Endothelial cell (in vitro differentiated cells): ENCODE measurements at places on chromosomes 16 and 17. TPM values are rescaled to one million over a fixed set of nuclear protein-coding genes. Genes with fewer than 3 reads are reported as not detected.

CES5A gene
- not detected for total RNA-seq

HSPB9 gene
- total RNA-seq = not detected

HLF gene
- not detected for total RNA-seq

MPV17L gene
- total RNA-seq = 0.26 TPM

ALOXE3 gene
- total RNA-seq = not detected

OTOP3 gene
- total RNA-seq = not detected

EVPL gene
- total RNA-seq = not detected

GAST gene
- not detected for total RNA-seq

KIF2B gene
- not detected for total RNA-seq

ZMYND15 gene
- total RNA-seq = not detected

DNA sequence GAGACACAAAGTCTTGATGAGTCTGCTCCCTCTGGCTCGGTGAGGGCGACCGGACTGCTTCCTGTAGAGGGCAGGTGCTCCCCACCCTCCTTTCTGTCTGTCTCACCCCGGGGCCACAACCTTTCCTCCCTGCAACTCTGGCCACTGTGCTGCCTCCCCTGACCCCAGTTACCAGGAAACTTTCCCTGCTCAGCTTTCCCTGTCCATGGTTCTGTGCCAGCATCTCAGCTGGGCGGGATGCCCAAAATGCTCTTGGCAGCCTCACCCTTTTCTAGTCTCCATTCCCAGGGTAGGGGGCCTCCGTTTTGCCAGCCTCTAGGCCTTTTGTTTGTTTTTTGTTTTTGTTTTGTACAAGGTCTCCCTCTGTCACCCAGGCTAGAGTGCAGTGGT lies 1.4 kb downstream of the PLD2 start:
- peaks cover 11% of the 10 kb centered on the region for H3K4me1 ChIP-seq
- peaks cover 12% of the 10 kb centered on the region for H3K27me3 ChIP-seq
- no peak overlapping the region for H3K27ac ChIP-seq
- DNase-seq = no peak
- H3K36me3 ChIP-seq = peaks cover 22% of the 10 kb centered on the region

- peaks cover 5% of the 10 kb centered on the region for H3K27me3 ChIP-seq
- no peak for DNase-seq
- H3K36me3 ChIP-seq = no peaks in the 10 kb centered on the region
- no peak overlapping the region for H3K4me3 ChIP-seq
- H3K4me1 ChIP-seq = peaks cover 3% of the 10 kb centered on the region
Measured at GRCh38 chr17:82215095-82215971, 2.7 kb upstream of the CCDC57 start.

DNA sequence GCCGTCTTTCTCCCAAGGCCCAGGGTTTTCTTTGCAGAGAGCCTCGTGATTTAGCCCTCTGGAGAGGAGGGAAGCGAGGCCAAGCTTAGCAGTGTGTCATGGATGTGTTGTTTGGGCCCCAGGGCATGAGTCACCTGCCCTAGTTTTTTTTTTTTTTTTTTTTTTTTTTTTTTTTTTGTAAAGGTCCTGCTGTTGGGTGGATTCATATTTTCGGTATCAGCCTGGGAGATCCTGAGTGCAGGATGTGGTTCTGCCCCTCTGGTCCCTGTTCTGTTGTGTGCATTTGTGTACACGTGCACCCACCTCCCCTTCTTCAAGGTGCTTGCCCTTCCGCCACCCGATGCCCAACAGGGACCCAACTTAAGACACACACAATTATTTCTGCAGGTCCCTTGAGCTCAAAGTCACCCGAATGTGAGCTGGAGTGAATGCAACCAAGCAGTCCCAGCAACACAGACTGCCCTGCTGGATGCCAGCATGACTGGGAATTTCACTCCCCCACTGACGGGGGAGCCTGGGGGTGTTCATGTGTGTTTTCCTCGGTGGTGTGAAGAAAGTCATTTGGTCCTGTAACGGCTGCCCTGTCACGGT lies 265.8 kb upstream of the TNRC6C start:
- H3K27ac ChIP-seq = no peak overlapping the region
- no peak overlapping the region for H3K4me3 ChIP-seq
- peaks cover 4% of the 10 kb centered on the region for H3K4me1 ChIP-seq
- peaks cover 20% of the 10 kb centered on the region for H3K27me3 ChIP-seq

DNA sequence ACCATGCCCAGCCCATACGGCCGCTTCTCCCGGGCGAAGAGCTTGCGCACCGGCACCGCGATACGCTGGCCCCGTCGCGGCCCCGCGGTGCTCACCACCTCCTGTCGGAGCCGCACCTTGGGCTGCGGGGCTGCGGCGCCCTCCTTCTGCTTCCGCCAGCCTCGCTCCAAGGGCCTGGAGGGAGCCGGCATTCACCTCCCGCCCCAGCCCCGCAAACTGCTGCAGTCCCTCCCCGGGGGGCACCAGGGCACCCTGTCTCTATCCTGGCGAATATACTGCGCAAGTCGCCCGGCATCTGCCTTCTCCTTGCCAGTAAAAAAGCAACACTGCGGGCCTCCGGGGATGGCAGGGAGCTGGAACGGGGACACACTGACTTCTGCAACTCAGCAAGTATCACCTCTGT lies 8.3 kb downstream of the SNRNP25 start:
- no peak overlapping the region for H3K4me3 ChIP-seq
- no peaks in the 10 kb centered on the region for H3K4me1 ChIP-seq
- peaks cover 39% of the 10 kb centered on the region for H3K36me3 ChIP-seq
- no peak for DNase-seq
- peaks cover 16% of the 10 kb centered on the region for H3K27me3 ChIP-seq
- H3K27ac ChIP-seq = no peak overlapping the region

DNA sequence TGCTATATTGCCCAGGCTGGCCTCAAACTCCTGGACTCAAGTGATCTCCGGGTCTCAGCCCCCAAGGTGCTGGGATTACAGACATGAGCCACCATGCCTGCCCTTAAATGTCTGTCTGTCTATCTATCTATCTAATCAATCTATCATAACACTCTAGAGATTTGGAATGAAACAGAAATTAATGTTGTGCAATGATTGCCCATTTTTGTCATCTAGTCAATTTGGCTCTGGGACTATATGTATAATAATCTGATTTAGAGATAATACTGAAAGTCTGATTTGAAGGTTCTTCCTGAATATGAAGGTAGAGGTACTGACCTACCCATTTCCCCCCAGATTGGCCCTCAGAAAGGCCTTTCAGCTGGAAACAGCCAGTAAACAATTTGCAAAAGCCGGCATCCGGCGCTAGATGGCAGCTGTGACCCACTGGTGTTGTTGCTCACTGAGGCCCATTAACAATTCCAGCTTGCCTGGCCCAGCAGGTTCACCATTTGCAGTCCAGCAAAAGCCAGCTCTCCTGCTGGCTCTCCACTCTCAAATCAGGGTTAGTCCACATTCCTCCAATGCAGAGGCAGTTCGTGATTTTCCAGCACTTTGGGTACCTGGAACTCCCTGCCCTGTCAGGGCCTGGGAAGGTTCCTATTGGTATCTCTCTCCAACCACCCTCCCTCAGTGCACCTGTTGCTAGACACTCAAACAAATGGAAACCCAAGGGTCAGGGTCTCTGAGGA lies 22.9 kb upstream of the C16orf87 start:
- H3K4me3 ChIP-seq = no peak overlapping the region
- H3K27me3 ChIP-seq = peaks cover 1% of the 10 kb centered on the region
- H3K27ac ChIP-seq = no peak overlapping the region
- no peaks in the 10 kb centered on the region for H3K4me1 ChIP-seq
- DNase-seq = peak; percentile 78

DNA sequence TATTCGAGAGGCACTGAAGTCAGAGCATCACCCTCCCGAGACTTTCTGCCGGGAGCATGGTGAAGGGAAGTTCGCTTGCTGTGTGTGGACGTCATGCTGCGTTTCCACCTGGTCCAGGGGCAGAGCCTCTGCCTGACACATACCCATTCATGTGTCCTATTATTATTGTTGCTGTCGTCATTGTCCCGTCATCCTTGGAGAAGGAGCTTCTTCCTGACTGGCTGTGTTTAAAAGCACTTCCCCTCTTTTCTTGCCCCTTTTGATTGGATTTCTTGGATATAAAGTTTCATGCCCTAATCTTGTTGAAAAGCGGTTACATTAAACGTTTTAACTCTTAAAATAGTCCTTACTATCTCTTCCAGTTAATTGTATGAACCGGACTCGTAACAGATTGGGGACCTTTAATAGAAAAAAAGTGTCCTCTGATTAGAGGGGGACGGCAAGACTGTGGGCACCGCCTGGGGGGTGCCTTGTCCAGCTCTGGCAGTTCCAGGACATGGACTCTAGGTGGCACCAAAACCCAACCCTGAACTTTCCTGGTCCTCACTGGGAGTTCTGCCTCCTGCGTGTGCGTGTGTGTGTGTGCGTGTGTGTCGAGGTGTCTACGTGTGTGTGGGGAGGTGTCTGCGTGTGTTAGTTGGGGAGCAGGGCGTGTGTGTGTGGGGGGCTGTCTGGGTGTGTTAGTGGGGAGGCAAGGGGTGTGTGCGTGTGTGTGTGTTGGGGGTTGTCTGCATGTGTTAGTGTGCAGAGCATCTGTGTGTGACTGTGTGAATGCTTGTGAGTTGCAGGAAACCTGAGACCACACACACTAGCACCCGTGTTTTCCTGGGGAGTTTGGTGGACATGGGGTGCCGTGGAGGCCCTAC lies 133.3 kb upstream of the CIBAR2 start:
- peaks cover 3% of the 10 kb centered on the region for H3K36me3 ChIP-seq
- peak overlapping the region; percentile 7 for H3K27ac ChIP-seq
- H3K4me1 ChIP-seq = peaks cover 6% of the 10 kb centered on the region

- peaks cover 7% of the 10 kb centered on the region for H3K27me3 ChIP-seq
- DNase-seq = peak; percentile 67
- peaks cover 3% of the 10 kb centered on the region for H3K36me3 ChIP-seq
Measured at GRCh38 chr16:57091975-57092785, at the start of gene CPNE2. TSS of gene CPNE2 (plus strand) at chr16:57092583. CDS start at chr16:57110743, 18,160 bp downstream.

DNA sequence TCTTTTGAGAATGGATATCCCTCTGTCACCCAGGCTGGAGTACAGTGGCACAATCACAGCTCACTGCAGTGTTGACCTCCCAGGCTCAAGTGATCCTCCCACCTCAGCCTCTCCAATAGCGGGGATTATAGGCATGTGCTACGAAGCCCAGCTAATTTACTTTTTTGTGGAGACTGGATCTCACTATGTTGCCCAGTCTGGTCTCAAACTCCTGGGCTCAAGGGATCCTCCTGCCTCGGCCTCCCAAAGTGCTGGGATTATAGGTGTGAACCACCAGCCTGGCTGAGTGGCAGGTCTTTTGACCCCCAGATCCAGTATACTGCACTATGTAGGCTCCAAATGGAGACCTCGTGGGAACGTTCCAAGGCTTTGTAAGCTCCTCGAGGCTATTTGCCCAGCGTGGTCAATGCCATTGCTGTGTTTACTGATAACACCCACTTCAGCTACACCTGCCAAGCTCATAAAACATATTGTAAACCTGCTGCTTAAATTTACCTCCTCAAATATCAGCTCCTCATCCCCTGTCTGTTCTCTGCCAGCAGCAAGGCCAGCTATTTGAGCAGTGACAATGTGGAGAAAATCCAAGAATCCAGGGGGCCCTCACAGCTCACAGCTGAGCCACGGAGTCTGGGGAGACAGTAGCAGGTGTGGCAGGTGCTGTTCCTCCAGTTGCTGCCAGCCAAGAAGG lies 16.2 kb upstream of the KIFC3 start:
- H3K4me1 ChIP-seq = peaks cover 11% of the 10 kb centered on the region
- no peak overlapping the region for H3K27ac ChIP-seq
- H3K36me3 ChIP-seq = no peaks in the 10 kb centered on the region
- DNase-seq = no peak

GRCh38 chr17:17042384-17042736 lies at the start of gene MPRIP:
TSS of gene MPRIP (plus strand) at chr17:17042457. CDS start at chr17:17042849, 392 bp downstream.
- H3K4me1 ChIP-seq = peaks cover 44% of the 10 kb centered on the region
- H3K36me3 ChIP-seq = peaks cover 19% of the 10 kb centered on the region
- H3K27me3 ChIP-seq = peaks cover 9% of the 10 kb centered on the region
- peak within 1 kb of the TSS; percentile 89 for H3K27ac ChIP-seq
- DNase-seq = no peak

DNA sequence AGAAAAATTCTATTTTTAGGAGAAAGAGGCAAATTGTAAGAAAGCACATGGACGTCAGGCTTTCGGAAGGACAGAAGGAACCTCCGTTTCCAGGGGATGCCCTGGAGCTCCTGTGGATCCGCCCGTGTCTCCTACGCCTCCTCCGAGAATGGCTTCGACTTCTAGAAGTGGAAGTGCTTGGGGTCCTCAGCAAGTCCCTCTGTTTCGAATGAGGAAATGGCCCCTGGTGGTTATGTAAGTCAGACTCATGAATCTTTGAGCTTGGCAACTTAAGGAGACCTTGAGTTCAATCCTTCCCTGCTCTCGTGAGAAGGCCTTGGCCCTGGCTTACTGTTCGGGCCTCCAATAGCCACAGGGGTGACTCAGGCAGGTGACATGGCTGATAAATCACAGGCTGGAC lies 38.9 kb downstream of the COX4I1 start:
- no peaks in the 10 kb centered on the region for H3K4me1 ChIP-seq
- H3K27me3 ChIP-seq = peaks cover 6% of the 10 kb centered on the region
- no peak for DNase-seq
- H3K27ac ChIP-seq = no peak overlapping the region
- no peaks in the 10 kb centered on the region for H3K36me3 ChIP-seq

- peaks cover 12% of the 10 kb centered on the region for H3K4me1 ChIP-seq
- peaks cover 18% of the 10 kb centered on the region for H3K36me3 ChIP-seq
- no peak overlapping the region for H3K4me3 ChIP-seq
- no peak overlapping the region for H3K27ac ChIP-seq
Measured at GRCh38 chr16:22364241-22364640, 10.2 kb downstream of the CDR2 start.

- no peaks in the 10 kb centered on the region for H3K36me3 ChIP-seq
- no peak for DNase-seq
- peaks cover 4% of the 10 kb centered on the region for H3K27me3 ChIP-seq
- H3K4me1 ChIP-seq = no peaks in the 10 kb centered on the region
- no peak overlapping the region for H3K4me3 ChIP-seq
- H3K27ac ChIP-seq = no peak overlapping the region
Measured at GRCh38 chr17:34763728-34764665, 184.6 kb downstream of the TMEM132E start.

DNA sequence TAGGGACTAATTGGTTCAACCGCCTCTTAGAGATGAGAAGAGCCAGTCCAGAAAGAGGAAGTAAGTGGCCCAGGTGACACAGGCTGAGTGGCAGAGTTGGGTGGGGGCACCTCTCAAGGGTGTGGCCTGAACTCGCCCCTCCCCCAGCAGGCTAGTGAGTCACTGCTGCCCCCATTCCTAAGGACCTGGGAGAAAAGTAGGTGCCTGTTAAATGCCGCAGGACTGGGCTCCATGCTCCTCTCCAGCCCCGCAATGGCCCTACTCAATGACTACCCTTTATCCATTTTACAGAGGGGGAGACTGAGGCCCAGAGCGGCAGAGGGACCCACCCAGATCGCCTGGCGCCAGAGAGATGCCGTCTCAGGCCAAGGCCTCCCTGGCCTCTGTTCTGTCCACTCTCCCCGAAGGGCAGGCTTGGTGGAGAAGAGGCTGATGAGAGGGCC lies 8.1 kb downstream of the TMEM235 start:
- no peak overlapping the region for H3K27ac ChIP-seq
- no peak for DNase-seq
- H3K36me3 ChIP-seq = peaks cover 23% of the 10 kb centered on the region
- H3K4me1 ChIP-seq = no peaks in the 10 kb centered on the region
- no peak overlapping the region for H3K4me3 ChIP-seq

- H3K4me3 ChIP-seq = no peak overlapping the region
- no peaks in the 10 kb centered on the region for H3K36me3 ChIP-seq
- H3K27ac ChIP-seq = no peak overlapping the region
Measured at GRCh38 chr17:48715496-48716399, 6.6 kb downstream of the PRAC1 start.
